ENCODE measurements at places on chromosomes 2 and 18. TPM values are rescaled to one million over a fixed set of nuclear protein-coding genes. Genes with fewer than 3 reads are reported as not detected.

The TM4SF20 gene
- total RNA-seq = 6.6 TPM

The TNFAIP6 gene
- total RNA-seq = 0.98 TPM

The STEAP3 gene
- total RNA-seq = 54.0 TPM

The NYAP2 gene
- total RNA-seq = not detected

The L3MBTL4 gene
- total RNA-seq = not detected
